ENCODE measurements at places on chromosomes 4 and X. TPM values are rescaled to one million over a fixed set of nuclear protein-coding genes. Genes with fewer than 3 reads are reported as not detected.

GJB1 gene
- total RNA-seq, result 22.4 TPM

TDO2 gene
- total RNA-seq, result 1.3 TPM

USP26 gene
- not detected for total RNA-seq

FGA gene
- total RNA-seq, result 6.1 TPM

VCX3A gene
- not detected for total RNA-seq

RHOH gene
- 14.1 TPM for total RNA-seq

FDCSP gene
- 0.50 TPM for total RNA-seq

LUZP4 gene
- not detected for total RNA-seq

CFP gene
- total RNA-seq, result 8.3 TPM

FATE1 gene
- total RNA-seq, result not detected

MAML3 gene
- 10.4 TPM for total RNA-seq

TCEAL5 gene
- total RNA-seq, result 0.28 TPM

MAGEB17 gene
- not detected for total RNA-seq

AMBN gene
- total RNA-seq, result not detected

STATH gene
- total RNA-seq, result not detected

FAM53A gene
- total RNA-seq, result 2.9 TPM

ANKRD50 gene
- 12.1 TPM for total RNA-seq

S100G gene
- total RNA-seq, result not detected

METTL14 gene
- 46.4 TPM for total RNA-seq

MAGEC3 gene
- not detected for total RNA-seq

EPHA5 gene
- 0.22 TPM for total RNA-seq

GSX2 gene
- total RNA-seq, result not detected

PPEF2 gene
- not detected for total RNA-seq

RRAGB gene
- 23.7 TPM for total RNA-seq

SLC6A14 gene
- not detected for total RNA-seq

CTAG1B gene
- total RNA-seq, result not detected

Data from kidney (tissue), 22 donors.